Stimulated activated CD8-positive, alpha-beta memory T cell treated with anti-CD3 and anti-CD28 coated beads, Interleukin-15, amount 100 ng/mL, for 4 hours (primary cell): ENCODE measurements at places on chromosomes 4 and X.

DNA sequence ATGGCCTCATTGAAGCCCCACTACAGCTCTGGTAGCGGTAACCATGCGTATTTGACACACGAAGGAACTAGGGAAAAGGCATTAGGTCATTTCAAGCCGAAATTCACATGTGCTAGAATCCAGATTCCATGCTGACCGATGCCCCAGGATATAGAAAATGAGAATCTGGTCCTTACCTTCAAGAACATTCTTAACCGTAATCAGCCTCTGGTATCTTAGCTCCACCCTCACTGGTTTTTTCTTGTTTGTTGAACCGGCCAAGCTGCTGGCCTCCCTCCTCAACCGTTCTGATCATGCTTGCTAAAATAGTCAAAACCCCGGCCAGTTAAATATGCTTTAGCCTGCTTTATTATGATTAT, 876 bp downstream of the HPRT1 start:
- DNase-seq, result no peak

DNA sequence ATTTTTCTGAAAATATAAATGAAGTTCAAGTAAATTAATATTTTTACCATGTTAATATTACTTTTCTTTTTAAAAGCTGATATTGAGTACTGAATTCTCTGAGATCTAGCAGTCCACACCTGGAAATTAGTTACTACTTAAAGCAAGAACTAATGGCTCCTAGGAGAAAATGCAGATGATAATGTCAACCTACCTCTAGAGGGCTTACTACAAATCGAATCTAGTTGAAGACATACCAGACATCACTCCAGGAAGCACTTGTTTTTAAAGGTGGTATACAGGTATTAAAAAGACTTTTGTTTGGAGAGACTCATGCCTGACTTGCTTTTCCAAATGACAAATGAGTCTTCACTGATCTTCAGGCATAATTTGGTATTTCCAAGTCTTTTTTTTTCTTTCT, 516.4 kb upstream of the BOD1L1 start:
- no peak for DNase-seq

GRCh38 chr4:8409264-8410065, 31.1 kb downstream of the ACOX3 start:
- peak; percentile 43 for DNase-seq

DNA sequence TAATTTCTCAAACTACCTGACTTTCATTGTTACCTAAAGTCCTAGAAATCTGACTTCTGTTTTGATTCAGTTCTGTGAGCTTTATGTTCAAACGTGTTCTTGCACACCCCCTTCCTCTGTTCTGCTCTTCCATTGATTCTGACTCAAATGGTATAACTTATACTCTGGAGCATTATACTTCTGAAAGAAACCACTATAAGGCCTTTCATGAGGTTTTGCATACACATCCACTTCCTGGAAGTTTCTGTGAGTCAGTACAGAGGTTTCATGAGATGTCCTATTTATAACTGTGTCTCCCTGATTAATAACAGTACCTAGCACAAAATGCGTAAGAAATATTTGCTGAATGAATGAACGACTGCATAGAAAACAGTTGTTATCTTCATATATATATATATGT, 540.2 kb upstream of the CT83 start:
- no peak for DNase-seq

- no peak for DNase-seq
Observed at GRCh38 chrX:68827256-68827655, 1.6 kb upstream of the EFNB1 start.

GRCh38 chr4:142663828-142664227, 182.3 kb downstream of the INPP4B start:
- DNase-seq, result no peak

DNA sequence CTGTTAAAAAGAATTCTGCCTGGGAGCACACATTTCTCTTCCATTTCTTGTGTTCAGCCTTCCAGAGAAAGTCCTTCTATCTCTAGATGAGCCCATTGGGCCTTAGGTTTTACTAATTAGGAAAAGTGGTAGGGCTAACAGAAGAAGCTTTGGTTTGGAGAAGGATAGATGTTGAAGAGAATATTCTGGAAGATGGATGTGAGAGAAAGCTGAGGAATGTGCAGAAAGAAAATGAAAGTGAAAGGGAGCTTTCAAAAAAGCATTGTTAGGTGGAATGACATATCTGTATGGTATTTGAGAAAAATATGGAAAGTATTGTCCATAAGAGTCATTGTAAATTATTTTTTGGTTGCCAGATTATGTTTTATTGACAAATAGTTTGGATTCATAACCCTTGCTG, 474.8 kb upstream of the SLIT2 start:
- no peak for DNase-seq

DNA sequence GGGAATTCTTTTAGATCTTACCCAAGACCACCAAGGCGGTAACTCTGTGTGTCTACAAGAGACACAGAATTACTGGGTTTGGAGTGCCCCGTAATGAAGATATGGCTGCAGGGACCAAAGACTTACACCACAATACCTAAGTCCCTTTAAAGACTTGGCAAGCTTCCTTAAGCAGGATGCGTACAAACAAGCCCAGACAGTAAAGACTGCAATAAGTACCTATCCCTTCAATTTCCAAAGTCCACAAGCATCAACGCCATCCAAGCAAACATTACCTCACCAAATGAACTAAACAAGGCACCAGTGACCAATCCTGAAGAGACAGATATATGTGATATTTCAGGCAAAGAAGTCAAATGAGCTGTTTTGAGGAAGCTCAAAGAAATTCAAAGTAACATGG, 42.3 kb upstream of the RNF128 start:
- DNase-seq, result no peak

- no peak for DNase-seq
Observed at GRCh38 chr4:150515135-150515534, 66.8 kb upstream of the MAB21L2 start.

- no peak for DNase-seq
Observed at GRCh38 chr4:185682236-185682635, 129.8 kb downstream of the SORBS2 start.

- no peak for DNase-seq
Observed at GRCh38 chr4:26029568-26030131, 115.6 kb downstream of the SMIM20 start.

DNA sequence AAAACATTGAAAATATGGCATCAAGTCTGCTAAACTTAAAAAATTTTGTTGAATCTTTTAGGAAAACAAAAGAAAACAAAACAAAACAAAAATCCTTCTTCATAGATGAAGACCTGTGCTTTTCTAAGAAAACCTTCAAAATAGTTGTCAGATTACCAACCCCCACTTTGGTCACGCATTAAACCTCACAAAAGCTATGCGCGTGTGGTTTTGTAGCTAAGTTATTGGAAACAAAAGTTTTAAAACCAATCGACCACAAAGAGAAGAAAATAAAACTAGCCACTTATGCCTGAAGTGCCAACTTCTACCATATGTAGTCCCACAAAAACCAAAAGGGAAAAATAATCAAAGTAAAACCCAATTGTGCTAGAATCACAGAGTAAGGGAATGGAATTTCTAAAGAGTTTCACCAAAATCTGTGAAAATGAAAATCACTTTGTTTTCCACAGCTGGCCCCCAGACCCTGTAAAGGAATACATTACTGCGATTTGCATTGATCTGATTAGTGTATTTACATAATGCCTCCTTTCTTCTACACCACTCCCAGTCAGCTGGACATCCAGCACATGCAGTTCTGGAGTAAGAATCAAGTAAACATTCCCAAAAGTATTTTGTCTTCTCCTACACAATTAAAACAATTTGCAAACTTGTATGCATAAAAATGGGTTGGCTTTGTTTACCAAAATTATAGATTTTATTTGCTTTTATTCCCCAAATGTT, 330.1 kb upstream of the DKK2 start:
- no peak for DNase-seq
